ENCODE measurements at places on chromosomes 6 and 20. TPM values are rescaled to one million over a fixed set of nuclear protein-coding genes. Genes with fewer than 3 reads are reported as not detected.

Gene RUNX2
- 0.28 TPM for total RNA-seq

Gene SRSF3
- 644 TPM for total RNA-seq

Gene B3GALT4
- total RNA-seq: 4.1 TPM

Gene JPH2
- 0.81 TPM for total RNA-seq

DNA sequence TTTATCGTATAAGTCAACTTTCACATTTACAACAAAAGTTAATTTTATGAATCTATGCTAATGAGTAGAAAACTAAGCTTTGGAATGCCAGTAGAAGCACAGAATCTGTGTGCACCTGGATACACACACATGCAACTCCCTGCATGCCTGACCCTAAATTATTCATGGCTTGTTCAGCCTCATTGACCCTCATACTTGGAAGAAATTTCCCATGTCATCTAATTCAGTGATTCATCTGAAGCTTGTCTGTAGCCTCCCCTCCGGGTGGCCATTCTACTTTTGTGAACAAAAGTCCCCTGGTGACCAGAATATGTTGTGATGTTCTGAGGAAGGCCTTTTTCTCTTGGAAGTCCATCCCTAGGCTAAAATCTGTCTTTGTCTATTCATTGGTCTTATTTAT, 1078.4 kb downstream of the KIF16B start:
- no peak for DNase-seq

- no peak for DNase-seq
Observed at GRCh38 chr6:105790635-105791034, 295.5 kb upstream of the PRDM1 start.

GRCh38 chr6:38214159-38214558, 394.6 kb downstream of the ZFAND3 start:
- no peak for DNase-seq

DNA sequence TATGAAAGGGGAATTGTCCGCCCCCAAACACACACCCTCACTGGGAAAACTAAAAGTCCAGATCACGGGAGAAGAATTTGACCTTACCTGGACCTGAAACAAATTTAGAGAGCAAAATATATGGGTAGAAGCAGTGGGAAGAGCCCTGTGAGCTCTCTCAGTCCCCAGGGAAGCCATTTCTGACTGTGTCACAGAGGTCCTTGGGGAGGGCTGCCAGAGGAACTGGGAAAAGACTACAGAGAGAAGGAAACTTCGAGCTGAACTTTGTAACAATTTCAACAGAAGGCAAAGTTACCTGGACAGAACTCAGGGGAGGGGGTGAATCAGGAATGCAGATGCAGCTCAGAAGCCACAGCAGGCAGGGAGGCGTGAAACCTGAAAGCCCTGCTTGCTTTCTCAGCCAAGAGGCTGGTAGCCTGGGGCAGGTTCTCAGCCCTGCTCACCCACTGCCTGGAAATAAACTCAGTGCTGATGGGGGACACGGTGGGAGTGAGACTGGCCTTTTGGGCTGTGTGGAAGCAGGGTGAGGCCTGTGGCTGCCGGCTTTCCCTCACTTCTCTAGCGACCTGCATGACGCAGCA, 163.8 kb downstream of the TMEM200A start:
- DNase-seq: no peak

DNA sequence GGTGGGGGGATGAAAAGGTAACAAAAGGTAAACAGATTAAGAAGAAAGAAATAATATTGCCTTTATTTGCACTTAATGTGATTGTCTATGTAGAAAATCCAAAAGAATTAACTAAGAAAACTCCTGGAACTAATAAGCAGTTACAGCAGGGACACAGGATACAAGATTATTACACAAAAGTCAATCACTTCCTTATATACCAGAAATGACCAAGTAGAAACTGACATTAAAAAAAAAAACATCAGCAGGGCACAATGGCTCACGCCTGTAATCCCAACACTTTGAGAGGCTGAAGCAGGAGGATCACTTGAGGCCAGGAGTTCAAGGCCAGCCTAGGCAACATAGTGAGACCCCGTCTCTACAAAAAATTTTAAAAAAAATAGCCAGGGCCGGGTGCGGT, 123.2 kb upstream of the RIPOR2 start:
- DNase-seq: no peak

- no peak for DNase-seq
Observed at GRCh38 chr6:57158658-57159057, 13.5 kb upstream of the BAG2 start.

GRCh38 chr20:48189181-48189580, 403.9 kb upstream of the SULF2 start:
- DNase-seq: peak; percentile 34

GRCh38 chr6:13362412-13362811, 34.1 kb upstream of the TBC1D7 start:
- no peak for DNase-seq

GRCh38 chr6:84220809-84221409, 6.5 kb downstream of the CEP162 start:
- no peak for DNase-seq

DNA sequence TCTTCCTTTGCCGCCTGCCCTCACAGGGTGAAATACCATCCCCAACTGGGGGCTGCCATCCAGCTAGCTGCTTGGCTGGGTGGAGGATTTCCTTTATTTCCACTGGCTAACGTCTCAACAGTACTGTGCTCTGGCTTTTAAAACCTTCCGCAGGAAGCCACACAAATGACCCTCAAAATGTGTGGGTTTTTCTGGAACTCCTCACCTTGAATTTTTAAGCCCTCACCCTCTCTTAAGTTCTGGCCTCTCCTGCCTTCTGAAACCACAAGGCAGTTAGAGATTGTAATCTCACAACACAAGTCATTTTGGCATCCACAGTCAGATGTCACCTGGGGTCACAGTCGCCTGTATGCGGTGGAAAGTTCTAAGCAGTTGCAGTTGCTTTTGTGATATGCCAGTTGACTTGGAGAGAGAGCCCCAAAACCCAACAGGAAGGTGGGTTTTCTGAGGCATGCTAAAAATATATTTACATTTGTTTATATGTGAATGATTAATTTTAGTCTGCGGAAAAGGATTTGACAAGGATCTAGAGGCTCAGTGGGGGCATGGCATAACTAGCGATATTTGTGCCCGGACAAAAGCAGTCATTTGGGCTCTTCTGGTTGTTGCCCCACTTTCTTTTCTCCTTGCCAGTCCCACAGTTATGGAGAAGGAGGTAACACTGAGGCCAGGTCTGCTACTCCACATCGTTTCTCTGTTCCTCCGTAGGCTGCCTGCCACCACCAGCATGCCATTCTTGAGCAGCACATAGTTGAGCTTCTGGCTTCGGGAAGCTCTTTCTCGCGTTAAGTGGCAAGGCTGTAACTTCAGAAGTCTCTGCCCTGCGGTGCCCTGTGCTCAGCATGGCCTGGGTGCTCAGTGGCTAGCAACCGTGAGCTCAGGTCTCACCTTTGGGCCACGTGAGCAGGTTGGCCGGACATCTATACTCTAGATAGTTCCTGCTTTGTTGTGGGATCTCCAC, 335.3 kb downstream of the CD83 start:
- no peak for DNase-seq

GRCh38 chr6:147769496-147770087, 261.1 kb downstream of the SAMD5 start:
- DNase-seq: no peak

GRCh38 chr6:131778169-131778568, 29.7 kb upstream of the ENPP1 start:
- no peak for DNase-seq

Data from WTC11 (cell line).